ENCODE measurements at places on chromosomes 6 and 20.

GRCh38 chr6:61809004-61809595, 476.9 kb downstream of the KHDRBS2 start:
- peak; percentile 50 for DNase-seq

DNA sequence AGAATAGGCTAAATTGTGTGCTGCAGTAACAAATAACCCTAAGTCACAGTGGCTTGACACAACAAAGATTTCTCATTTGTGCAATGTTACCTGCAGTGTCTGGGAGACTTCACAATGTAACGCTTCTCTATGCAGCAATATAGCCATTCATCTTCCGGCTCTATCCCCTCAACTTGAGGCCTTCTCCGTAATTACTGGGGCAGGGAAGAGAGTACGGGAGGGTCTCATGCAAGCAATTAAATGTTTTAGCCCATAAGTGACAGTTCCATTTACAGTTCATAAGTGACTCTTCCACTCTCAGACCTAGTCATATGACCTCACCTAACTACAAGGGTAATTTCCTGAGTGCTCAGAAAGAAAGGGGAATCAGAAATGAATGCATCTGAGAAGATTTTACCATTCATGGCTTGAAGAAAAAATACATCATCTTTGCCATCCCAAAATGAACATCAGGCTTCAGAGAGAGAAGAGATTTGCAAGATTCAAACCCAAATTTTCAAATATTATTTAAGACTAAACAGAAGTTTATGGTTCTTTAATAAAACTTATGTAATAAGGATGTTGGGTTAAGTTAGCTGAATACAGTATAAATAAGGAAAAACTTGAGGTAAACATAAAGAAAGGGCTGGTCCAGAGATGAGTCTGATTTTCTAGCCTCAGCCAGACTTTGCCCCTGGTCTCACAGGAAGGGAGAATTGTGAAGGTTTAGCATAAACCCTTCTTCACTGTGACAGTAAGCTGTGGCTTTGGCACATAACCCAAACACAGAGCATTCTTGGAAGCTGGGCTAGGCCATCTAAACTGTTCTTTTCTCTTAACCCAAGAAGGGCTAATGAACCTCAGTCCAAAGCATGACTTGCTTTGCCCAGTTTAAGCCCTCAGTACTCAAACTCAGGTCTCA, 13.3 kb downstream of the GPR6 start:
- DNase-seq: no peak

DNA sequence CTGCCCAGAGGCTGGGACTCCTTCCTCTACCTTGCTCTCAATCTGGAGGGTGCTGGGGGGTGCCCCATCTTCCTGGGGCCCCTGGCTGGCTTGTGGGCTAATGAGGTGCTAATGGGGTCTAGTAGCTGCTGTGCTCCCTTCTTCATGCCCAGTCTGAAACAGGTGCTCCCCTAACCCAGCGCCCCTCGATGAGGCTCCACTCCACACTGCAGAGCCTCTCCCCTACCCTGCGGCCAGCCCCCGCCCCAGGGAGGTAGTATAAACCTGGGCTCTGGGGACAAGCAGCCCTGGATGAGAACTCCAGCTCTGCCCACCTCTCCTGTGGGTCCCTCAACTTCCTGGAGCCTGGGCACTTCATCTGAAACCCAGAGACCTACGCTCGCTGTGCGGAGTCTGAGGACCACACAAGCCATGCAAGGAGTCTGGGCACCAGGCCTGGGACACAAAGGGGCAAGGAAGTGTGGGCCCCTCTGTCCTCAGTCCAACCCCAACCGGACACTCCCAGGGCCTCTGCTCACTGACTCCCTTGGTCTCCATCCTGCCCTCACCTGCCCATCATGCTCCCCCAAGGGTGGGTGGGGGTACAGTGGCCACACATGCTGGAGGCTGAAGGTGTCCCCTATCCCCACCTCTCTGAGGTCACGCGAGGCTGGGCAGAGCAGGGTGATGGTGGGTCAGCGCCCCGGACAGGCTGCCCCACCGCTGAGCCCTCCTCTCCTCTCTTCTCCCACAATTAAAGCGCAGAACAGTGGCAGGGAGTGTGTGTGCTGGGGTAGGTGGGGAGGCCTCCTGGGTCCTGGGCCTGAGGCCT, 6.1 kb downstream of the RPL10A start:
- no peak for DNase-seq

DNA sequence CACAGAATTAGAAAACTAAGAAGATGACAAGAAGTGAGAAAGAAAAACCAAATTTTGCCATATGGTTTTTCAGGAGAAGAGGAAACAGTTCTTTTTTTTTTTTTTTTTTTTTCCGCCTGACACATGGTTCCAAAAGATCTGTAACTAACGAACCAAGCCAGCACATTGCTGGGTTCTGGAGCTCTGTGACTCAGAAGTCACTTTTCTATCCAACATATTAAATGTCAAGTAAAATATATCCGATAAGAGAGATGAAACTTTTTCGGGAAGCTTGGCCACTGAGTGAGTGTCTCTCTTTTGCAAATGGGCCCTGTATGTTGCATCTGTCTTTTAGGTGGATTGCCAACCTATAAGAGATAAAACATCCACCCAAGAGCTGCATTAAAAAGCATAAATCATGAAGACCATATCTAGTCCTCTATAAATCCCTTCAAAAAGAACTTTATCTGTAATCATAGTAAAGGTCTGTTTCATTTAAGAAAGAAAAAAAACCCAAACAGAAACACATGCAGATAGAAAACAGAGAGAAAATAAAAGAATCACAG, 4.6 kb downstream of the METTL24 start:
- DNase-seq: no peak

- DNase-seq: no peak
These were observed 117.8 kb upstream of the CST7 start for GRCh38 chr20:24831232-24831631.

GRCh38 chr6:53066874-53067706, 1.9 kb downstream of the FBXO9 start:
- DNase-seq: no peak

DNA sequence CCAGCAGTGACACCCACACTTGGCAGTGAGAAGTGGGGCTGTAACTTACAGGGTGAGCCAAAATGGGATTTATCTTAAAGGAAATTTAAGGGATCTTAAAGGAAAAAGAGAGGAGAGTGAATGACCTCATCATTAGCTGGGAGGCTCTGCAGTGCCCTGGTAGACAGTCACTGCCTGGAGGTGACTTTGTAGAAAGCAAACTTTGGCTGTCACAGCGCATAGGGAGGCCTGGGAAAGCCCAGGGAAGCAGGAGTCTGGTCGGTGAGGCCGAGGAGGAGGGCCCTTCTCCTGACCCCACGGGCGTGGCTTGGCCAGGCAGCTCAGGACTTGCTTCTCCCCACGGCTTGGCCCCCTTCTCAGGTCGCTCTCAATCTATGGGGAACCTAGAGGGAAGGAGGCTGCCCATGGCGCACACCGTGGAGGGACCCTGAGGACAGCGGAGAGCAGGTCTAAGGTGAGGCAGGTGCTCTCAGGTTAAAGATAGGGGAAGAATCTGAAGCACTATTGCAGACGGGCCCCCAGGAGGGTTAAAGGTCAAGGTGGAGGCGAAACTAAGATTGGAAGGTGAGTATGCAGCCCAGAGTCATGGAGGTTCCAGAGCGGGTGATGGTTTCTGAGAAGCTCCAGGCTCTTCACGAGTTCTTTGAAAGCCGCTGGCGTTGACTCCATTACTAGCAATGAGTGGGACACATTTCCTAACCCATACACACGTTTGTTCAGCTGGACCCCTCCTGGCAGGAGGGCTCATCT, 15.6 kb upstream of the RIPK1 start:
- no peak for DNase-seq

DNA sequence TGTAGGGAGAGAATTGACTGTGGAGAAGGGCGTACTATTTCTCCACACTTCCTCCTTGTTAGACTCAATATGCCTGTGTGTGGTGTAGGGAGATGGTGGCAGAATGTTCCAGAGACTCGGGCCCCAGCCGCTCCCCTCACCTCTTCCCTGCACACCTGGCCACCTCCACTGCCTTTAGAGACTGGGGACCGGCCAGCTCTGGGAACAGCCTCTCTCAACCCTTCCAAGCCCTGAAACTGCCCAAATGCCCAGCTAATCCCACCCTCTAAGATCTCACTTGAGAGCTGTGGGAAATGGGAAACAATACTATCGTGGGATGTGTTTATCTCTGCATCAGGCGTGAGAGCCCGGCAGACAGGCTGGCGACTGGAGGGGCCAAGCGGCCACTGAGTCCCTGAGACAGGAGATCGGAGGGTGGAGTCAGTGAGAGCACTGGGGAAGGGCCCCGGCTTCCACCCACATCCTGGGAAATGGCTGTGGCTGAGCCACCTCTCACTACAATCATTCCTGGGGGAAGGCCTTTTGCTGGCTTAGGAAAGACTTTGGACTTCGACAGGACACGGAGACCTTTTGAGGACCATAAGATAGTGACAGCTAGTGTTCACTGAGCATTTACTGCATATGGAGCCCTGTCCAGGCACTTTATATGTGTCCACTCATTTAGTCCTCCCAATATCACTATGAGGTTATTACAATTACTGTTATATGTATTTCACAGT, 31.0 kb upstream of the MRPS18A start:
- DNase-seq: no peak

DNA sequence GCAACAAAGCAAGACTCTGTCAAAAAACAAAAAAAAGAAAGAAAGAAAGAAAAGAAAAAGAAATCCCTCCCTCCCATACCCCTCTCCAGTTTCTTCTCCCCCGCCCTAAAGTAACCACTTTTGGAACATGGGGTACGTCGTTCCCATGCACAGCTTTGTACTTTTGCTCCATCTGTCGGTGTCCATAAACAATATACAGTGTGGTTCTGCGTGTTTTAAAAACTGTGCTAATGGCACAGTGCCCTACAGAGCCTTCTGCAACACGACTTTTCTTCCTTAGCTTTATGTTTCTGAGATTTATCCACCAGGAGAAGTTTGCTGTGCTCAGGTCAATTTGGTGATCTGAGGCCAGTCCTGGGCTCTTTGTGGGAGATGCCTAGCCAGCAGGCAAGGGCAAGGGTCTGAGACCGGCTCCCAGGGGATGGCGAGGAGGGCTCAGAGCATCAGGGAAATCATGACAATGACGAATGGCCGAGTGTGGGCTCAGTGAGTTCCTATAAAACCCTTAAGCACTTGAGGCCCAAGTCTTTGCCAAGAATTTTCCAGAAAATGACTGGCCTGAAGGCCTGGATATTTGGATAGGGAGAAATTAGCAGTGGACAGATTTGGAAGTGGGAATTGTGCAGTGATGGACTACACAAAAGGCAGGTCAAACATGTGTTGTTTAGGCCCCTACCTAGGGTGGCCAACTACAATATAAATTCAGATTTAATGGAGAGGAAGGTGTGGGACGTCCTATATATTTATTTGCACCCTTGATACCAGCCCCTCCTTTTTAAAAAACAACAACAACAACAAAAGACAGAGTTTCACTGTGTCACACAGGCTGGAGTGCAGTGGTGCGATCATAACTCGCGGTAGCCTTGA, 1.9 kb upstream of the BCAS4 start:
- no peak for DNase-seq

- DNase-seq: no peak
These were observed 18.6 kb downstream of the CMTR1 start for GRCh38 chr6:37451441-37452193.

DNA sequence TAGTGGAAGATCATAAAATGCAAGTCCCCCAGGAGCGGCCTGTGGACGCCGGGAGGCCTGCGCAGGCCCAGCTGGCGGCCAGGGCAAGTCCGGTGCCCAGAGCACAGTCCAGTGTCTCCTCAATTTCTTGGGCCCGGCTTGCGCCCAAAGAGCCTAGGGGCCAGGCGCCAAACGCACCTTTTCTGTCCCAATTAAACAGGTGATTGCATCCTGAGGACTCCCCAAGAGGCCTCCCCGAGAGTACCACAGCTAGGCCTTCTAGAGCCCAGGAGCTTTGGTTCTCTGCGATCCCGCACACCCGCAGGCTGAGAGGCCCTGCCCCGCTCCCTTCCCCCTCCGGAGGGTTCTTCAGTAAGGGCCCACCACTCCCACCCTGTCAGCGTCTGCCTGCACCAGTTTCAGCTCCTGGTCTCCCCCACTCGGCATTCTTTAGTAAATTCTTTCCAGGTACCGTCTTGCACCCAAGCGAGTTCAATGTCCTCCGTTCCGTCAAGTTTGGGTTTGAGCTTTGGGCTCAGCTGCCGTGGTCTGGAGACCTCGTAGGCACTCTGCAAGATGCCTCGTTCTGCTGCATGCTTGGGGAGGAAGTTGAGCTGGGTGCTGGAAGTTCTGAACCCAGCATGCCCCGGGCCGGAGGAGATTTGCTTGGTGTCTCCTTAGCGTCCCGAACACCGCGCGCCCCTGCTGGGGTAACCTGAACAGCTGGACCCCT, 3.9 kb upstream of the NKX2-2 start:
- no peak for DNase-seq

GRCh38 chr6:34592208-34592952, 36.3 kb upstream of the SPDEF start:
- DNase-seq: no peak

- DNase-seq: peak; percentile 42
These were observed 35.0 kb downstream of the SHPRH start for GRCh38 chr6:145929037-145929633.

All from kidney glomerular epithelial cell (primary cell).